ENCODE measurements at places on chromosomes 2 and 18. TPM values are rescaled to one million over a fixed set of nuclear protein-coding genes. Genes with fewer than 3 reads are reported as not detected.

DNA sequence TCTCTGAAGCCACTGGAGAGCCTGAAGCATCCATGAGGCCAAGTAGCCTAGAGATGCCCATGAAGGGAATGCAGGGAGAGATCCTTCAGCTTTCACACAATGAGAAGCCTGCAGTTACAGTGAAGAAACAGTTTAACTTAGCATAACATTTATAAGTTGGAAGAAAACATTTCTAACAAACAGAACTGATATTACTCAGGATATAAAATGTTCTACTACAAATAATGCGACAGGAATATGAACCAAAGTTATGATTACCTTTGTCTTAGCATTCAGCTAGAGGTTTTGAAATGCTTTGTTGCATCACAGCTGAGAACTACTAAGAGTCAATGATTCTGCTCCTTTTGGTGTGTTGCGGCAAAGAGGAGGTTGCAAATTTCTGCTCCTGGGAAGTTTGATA is 6.9 kb upstream of the KYNU start:
- no peak overlapping the region for H3K4me3 ChIP-seq
- no peaks in the 10 kb centered on the region for H3K27me3 ChIP-seq
- H3K36me3 ChIP-seq: no peaks in the 10 kb centered on the region
- no peak overlapping the region for H3K27ac ChIP-seq

DNA sequence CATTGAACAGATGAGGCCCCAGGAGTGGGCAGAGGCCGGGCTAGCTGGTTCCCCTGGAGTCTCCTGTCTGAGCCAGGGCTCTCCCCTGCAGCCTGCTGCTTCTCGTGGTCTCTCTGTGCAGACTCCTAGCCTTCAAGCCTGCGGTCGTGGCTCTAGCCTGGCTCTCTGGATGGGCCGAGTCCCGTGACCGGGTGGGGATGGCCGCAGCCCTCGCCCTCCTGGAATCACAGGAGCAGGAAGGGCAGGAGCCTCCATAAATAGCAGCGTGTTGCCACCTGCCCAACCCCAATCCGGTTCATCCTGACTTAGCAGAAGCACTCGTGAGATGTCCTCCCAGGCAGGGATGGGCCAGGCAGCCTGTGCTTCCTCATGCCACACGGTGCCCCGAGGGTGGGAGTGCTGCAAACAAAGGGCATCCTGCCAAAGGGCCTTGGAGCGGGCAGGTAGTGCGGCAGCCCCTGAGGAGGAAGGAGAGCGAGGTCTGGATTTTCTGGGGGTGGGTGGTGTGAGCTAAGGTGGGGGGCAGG is 43.9 kb downstream of the FOSL2 start:
- H3K27ac ChIP-seq: no peak overlapping the region
- no peaks in the 10 kb centered on the region for H3K4me1 ChIP-seq
- H3K4me3 ChIP-seq: no peak overlapping the region
- H3K36me3 ChIP-seq: no peaks in the 10 kb centered on the region

DNA sequence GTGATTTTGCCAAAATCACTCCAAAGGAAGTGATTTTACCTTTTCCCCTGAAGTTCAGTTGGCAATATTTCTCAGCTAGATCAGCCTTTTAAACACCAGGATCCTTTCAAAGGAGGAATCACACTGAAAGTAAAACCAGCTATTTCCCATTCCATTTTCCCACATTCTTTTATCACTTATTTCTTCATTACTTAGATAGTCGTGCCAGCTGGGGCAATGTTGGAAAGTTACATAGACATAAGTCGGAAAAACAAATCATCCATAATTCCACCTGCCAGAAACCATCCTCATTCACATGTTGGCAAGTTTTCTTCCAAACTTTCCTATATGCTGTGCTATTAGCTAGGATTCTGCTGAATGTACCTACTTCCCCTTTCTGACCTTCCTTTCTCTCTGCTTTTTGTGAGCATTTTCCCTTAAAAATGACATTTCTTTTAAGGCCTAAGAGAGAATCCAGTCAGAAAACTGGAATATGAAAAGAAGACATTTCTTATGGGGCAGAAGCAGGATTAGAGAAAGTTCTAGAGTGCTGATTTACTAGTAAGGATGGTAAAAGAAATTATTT is 170.0 kb upstream of the STK17B start:
- no peaks in the 10 kb centered on the region for H3K36me3 ChIP-seq
- no peaks in the 10 kb centered on the region for H3K4me1 ChIP-seq
- H3K27ac ChIP-seq: no peak overlapping the region
- no peaks in the 10 kb centered on the region for H3K27me3 ChIP-seq

GRCh38 chr2:51559026-51559425 is 527.1 kb upstream of the NRXN1 start:
- no peak overlapping the region for H3K27ac ChIP-seq
- ATAC-seq: no peak
- no peaks in the 10 kb centered on the region for H3K4me1 ChIP-seq
- no peaks in the 10 kb centered on the region for H3K27me3 ChIP-seq
- no peak overlapping the region for H3K4me3 ChIP-seq
- H3K36me3 ChIP-seq: no peaks in the 10 kb centered on the region

GRCh38 chr2:144924827-144925226 is 404.9 kb upstream of the ZEB2 start:
- H3K36me3 ChIP-seq: no peaks in the 10 kb centered on the region
- no peak overlapping the region for H3K4me3 ChIP-seq
- H3K4me1 ChIP-seq: no peaks in the 10 kb centered on the region
- no peak for ATAC-seq
- H3K27me3 ChIP-seq: no peaks in the 10 kb centered on the region

DNA sequence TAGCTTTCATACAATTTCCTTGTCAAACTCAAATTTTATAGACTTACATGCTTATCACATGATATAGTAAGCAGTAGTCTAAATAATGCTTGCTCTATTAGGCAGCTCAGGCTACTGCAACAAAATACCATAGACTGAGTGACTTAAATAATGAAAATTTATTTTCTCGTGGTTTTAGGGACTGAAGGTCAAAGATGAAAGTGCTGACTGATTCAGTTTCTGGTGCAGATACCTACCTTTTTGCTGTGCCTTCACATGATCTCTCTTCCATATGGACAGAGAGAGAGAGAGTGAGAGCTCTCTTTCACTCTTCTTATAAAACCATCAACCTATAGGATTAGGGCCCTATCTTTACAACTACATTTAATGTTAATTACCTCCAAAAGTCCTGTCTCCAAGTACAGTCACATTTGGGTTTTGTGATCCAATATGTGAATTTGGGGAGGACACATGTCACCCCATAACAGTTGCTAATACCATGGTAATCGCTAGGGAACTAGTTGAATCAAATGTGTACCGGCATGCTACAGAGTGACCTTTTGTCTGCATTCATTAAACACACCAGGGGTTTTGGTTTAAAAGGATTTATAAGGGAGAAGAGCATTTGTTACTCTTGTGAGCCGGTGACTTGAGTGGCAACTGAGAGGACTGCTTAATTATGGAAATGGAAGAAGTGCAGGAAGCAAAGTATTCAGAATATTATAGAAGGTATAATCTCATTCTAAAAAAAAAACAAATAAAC is 723.4 kb upstream of the LRRTM4 start:
- no peak for ATAC-seq
- no peaks in the 10 kb centered on the region for H3K4me1 ChIP-seq
- no peaks in the 10 kb centered on the region for H3K36me3 ChIP-seq
- H3K27ac ChIP-seq: no peak overlapping the region
- H3K27me3 ChIP-seq: no peaks in the 10 kb centered on the region
- H3K4me3 ChIP-seq: no peak overlapping the region

- H3K27ac ChIP-seq: no peak overlapping the region
- no peaks in the 10 kb centered on the region for H3K27me3 ChIP-seq
- no peak overlapping the region for H3K4me3 ChIP-seq
- ATAC-seq: no peak
- no peaks in the 10 kb centered on the region for H3K36me3 ChIP-seq
These were observed 178.7 kb upstream of the FAM98A start for GRCh38 chr2:33777786-33778185.

- H3K4me3 ChIP-seq: no peak overlapping the region
- no peaks in the 10 kb centered on the region for H3K4me1 ChIP-seq
- no peak for ATAC-seq
- no peaks in the 10 kb centered on the region for H3K36me3 ChIP-seq
- no peak overlapping the region for H3K27ac ChIP-seq
These were observed 9.1 kb upstream of the DAW1 start for GRCh38 chr2:227862227-227862740.

DNA sequence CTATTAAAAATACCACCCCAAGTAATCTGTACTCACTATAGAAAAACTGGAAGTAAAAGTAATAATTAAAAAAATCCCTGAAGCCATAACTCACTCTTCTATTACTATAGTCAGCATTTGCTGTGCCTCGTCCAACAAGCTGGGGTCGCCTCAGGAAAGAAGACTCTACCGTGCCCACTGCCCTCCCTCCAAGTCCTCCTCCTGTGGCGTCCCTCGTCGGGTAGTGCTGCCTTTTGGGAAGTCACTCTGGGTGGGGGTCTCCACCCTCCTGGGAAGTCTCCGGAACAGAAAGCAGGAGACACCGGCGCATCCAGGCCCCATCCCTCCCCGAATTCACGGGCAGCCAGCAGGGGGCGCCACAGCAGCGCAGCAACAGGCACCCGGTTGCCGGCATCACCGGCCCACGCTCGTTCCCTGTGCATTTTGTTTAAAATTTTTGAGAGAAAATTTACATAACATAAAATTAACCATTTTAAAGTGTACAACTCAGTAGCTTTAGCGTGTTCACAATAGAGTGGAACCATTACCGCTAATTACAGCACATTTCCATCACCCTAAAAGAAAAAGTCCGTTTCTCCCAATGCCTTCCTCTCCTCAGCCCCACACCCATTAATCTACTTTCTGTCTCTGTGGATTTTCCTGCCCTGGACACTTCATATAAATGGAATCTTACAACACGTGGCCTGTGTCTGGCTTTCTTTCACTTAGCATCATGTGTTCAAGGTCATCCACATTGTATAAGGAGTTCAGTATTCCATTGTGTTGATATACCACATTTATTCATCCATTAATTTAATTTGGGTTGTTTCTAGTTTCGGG is 62.2 kb downstream of the ADNP2 start:
- peak; percentile 76 for ATAC-seq
- H3K4me3 ChIP-seq: peak overlapping the region; percentile 2
- H3K4me1 ChIP-seq: peaks cover 16% of the 10 kb centered on the region
- H3K27ac ChIP-seq: peak overlapping the region; percentile 5

DNA sequence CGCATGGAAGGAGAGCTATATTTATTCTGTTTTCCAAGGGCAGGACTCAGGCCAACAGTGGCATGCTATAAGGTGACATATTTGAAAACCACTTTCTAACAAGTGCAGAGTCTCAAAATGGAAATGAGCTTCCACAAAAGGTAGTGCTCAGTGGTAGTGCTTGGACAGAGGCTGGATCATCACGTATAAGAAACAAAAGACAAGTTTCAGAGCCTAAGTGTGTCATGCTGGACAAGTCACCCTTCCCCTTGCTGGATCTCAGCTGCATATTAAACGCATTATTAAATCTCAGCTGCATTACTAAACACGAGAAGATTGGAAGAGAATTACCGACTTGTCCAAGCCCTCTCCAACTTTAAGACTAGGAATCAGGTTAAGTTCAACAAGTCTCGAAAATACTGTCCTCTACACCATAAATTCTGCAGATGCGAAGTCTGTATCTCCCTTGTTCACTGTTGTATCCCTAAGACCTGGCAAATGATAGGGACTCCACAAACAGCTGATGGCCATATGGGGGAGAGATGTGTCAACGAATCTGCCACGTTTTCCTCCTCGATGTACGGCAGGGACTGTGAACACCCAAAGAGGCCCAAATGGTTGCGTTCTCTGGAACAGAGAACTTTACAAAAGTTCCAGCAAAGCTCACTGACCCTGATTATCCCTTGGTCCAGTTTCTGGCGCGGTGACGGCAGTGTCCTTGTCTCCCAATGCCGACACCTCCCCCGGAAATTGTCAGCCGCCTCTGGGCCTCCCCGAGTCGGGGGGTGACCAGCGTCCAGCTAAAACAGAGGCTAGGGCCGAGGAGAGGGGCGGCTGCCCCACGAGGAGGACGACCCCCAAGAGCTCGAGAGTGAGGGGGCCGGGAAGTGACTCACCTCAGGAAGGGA is 611 bp downstream of the NOL10 start:
- peak overlapping the region; percentile 71 for H3K4me3 ChIP-seq
- peaks cover under 1% of the 10 kb centered on the region for H3K36me3 ChIP-seq
- peak overlapping the region; percentile 91 for H3K27ac ChIP-seq
- peaks cover 21% of the 10 kb centered on the region for H3K4me1 ChIP-seq
- no peaks in the 10 kb centered on the region for H3K27me3 ChIP-seq
- ATAC-seq: peak; percentile 47

GRCh38 chr2:172427256-172427989 is at the start of gene ITGA6:
TSS of gene ITGA6 (plus strand) at chr2:172427586.
- no peaks in the 10 kb centered on the region for H3K4me1 ChIP-seq
- H3K27me3 ChIP-seq: peaks cover 52% of the 10 kb centered on the region
- peak within 1 kb of the TSS; percentile 83 for H3K27ac ChIP-seq
- H3K36me3 ChIP-seq: no peaks in the 10 kb centered on the region
- ATAC-seq: peak; percentile 70
- H3K4me3 ChIP-seq: peak within 1 kb of the TSS; percentile 76

- ATAC-seq: no peak
- H3K4me3 ChIP-seq: no peak overlapping the region
- no peaks in the 10 kb centered on the region for H3K36me3 ChIP-seq
- H3K27ac ChIP-seq: no peak overlapping the region
- H3K4me1 ChIP-seq: no peaks in the 10 kb centered on the region
These were observed 2069.6 kb upstream of the CELF4 start for GRCh38 chr18:39635192-39635591.

DNA sequence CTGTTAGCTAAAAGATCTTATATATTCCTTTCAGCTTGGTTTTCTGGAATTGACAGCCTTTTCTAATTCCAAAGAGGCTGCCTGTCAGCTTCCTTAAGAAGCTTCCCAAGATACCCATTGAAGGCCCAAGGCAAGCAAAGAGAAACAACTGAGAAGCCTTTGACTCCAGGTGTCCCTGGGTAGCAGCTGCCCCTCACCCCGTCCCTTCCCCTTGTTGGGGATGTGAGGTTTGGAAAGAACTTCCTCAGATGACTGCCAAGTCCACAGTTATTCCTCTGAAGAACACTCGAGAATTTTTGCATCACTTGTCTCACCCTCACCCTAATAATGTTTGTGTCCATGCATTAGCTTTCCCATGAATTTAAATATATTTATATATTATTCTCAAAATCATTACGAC is 13.3 kb downstream of the MAPRE3 start:
- H3K36me3 ChIP-seq: peaks cover 7% of the 10 kb centered on the region
- no peak for ATAC-seq
- no peak overlapping the region for H3K4me3 ChIP-seq
- peaks cover 51% of the 10 kb centered on the region for H3K4me1 ChIP-seq

- H3K27me3 ChIP-seq: peaks cover 42% of the 10 kb centered on the region
- H3K4me3 ChIP-seq: no peak overlapping the region
- no peak overlapping the region for H3K27ac ChIP-seq
- no peak for ATAC-seq
- H3K4me1 ChIP-seq: no peaks in the 10 kb centered on the region
- no peaks in the 10 kb centered on the region for H3K36me3 ChIP-seq
These were observed 555.8 kb upstream of the SALL3 start for GRCh38 chr18:78423811-78424210.

- H3K4me3 ChIP-seq: peak overlapping the region; percentile 38
- peak overlapping the region; percentile 90 for H3K27ac ChIP-seq
- ATAC-seq: peak; percentile 80
- H3K36me3 ChIP-seq: peaks cover 17% of the 10 kb centered on the region
- H3K27me3 ChIP-seq: no peaks in the 10 kb centered on the region
These were observed 516 bp downstream of the EIF2AK2 start for GRCh38 chr2:37156071-37156856.

GRCh38 chr18:31835528-31836133 is 75.0 kb upstream of the SLC25A52 start:
- H3K27me3 ChIP-seq: no peaks in the 10 kb centered on the region
- no peak for ATAC-seq
- no peak overlapping the region for H3K27ac ChIP-seq
- no peak overlapping the region for H3K4me3 ChIP-seq

GRCh38 chr2:241163601-241164118 is 13.4 kb downstream of the PPP1R7 start:
- no peaks in the 10 kb centered on the region for H3K27me3 ChIP-seq
- H3K4me1 ChIP-seq: peaks cover 18% of the 10 kb centered on the region

The DSG3 gene
- 34.1 TPM for total RNA-seq

The CD207 gene
- 0.92 TPM for total RNA-seq

The DAPL1 gene
- total RNA-seq: not detected

The SKOR2 gene
- total RNA-seq: not detected

The HRH4 gene
- 0.54 TPM for total RNA-seq

The HOXD10 gene
- total RNA-seq: 0.31 TPM
